ENCODE measurements at places on chromosomes 1 and 21. TPM values are rescaled to one million over a fixed set of nuclear protein-coding genes. Genes with fewer than 3 reads are reported as not detected.

The PIK3CD gene
- total RNA-seq: 13.2 TPM

The STIL gene
- total RNA-seq: 3.8 TPM

DNA sequence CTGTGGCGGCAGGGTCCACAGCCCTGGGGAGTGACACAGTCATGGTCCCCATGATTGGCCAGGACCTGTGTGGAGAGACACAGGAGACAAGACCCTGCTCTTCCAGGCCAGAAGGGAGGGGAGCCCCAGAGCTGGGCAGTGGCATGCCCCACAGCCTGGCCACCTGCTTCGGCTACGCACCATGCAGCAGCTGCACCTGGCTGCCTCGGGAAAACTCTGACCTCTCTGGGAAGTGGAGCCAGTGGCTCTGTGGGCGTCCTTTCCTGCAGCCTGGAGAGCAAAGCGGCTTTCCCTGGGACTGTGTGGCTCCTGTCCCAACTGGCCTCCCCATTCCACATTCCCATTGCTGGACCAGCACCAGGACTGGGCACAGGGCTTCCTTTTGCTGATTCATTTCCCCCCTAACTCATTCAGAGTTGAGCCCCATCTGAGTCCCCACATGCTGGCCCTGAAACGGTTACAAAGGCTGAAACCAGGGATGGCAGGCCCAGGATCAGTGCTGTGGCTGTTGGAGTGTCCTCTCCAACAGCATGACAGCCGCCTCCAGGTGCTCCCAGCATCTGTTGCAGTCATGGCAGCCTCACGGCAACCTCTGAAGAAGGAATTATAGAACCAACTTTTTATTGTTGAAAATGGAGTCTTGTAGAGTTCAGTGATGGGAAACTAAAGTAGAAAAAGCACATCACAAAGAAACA is 15.0 kb downstream of the OXCT2 start:
- no peak for DNase-seq

GRCh38 chr1:93577536-93578432 is 103.9 kb downstream of the BCAR3 start:
- no peak for DNase-seq

DNA sequence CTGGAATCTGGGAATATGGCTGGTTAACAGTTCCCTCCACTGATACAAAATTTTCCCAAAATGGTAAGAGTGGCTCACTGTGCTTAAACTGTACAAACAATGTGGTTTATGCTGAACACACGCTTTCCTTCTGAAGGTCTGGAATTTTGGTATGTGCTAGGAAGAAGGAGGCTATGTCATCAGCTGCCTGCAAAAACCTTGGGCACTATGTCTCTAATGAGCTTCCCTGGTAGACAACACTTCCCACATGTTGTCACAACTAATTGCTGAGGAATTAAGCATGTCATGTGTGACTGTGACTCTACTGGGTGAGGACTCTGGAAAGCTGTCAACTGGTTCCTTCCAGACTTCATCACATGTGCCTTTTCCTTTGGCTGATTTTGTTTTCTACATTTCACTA is 29.2 kb downstream of the IPP start:
- DNase-seq: no peak

DNA sequence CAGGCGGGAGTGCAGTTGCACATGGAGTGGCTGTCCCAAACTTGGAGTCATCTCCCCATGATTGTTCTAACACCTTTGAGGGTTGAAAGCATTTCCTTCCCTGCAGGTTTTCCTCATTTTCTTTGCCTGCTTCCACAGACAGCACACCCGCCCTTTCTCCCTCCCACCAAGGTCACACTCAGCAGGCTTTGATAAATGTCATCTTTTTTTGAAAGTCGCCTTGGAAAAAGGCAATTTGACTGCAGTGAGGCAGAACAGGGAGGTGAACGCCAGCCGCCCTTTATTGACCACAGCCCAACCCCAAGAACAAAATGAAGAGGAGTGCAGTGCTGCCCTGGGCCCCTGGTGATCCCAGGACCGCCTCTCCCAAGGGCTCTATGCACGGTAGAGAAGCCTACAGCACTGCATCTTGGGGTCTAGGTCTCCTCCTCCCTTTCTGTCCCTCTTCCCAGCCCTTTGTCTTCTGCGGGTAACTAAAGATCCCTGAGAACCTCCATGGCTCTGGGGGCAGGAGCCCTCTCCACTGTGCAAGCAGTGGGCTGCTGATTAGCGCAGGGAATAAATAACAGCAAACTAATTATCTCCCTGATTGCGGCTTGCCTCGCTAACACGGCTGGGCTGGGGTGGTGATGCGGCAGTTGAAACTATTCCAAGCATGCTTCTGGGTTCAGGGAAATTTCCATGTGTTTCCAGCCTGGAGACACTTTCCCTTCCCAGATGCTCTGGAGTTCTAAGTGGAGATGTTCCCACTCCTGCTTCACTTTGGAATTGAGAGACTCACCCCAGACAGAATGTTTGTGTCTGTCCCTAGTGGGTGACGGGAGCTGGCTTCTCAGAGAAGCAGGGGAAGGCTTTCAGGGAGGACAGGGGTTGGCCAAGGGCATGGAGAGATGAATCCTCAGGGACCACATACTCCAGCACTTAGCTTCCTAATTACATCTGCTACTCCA is 11.8 kb upstream of the AMIGO1 start:
- DNase-seq: no peak

DNA sequence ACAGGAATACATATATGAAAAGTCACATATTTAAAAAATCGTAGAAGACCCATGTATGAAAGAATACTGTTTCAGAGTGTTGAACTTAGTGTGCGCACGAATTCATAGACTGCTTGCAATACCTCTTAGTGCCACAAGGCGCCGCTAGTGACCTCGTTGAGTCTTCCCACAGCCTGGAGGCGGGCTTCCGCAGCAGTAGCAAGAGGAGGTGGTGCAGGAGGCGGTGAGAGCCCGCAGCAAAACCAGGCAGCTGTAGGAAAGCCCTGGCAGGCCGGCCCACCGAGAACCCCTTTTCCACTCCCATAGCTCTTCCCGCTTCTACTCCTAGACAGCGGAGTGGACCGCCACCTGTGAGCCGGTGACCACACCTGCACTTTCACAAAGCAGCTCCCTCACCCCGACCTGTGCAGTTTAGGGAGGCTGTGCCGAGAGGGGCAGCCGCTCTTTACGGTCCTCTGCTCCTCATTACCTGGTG is 23.5 kb downstream of the MTARC1 start:
- DNase-seq: peak; percentile 45

DNA sequence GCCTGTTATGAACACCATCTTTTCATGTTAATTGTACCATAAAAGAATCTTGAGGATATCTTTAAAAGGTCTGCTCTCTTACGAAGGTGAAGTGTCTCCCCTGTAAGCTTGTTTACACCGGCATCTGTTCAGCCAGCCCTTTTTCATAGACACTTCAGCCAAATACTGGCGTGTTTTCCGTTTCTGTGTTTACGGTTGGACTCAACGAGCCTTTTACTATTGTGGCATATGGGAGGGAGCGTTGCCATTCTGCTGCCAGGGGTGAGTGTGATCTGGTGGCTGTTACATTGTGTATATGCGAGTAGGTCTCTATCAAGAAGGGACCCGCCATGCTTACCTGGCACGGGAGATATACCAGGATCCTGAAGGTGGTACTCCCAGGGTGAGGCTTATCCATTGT is 433.8 kb downstream of the CAMTA1 start:
- DNase-seq: no peak

Data from glomerular endothelial cell (primary cell).